ENCODE measurements at places on chromosomes 6 and 20. TPM values are rescaled to one million over a fixed set of nuclear protein-coding genes. Genes with fewer than 3 reads are reported as not detected.

Gene ANKRD66
- not detected for total RNA-seq

Gene ESR1
- total RNA-seq: 3.7 TPM

Gene PLCB1
- total RNA-seq: 14.1 TPM

Gene MYBL2
- total RNA-seq: 0.66 TPM

Gene TRIM10
- not detected for total RNA-seq

Gene PGC
- total RNA-seq: not detected

Gene FRMD1
- 1.4 TPM for total RNA-seq

Gene SNAI1
- 5.1 TPM for total RNA-seq

Gene FAM184A
- total RNA-seq: 7.5 TPM

Gene DACT2
- total RNA-seq: not detected

Gene ABHD16A
- 40.6 TPM for total RNA-seq

Gene OLIG3
- not detected for total RNA-seq

Gene LRRC73
- total RNA-seq: not detected

Gene PDCD2
- 32.9 TPM for total RNA-seq

Gene MYLK4
- total RNA-seq: 0.75 TPM

Gene FAM50B
- 18.3 TPM for total RNA-seq

Measured in subcutaneous adipose tissue (tissue), 4 donors.